ENCODE measurements at places on chromosomes 16 and 17. TPM values are rescaled to one million over a fixed set of nuclear protein-coding genes. Genes with fewer than 3 reads are reported as not detected.

NAGS gene
- 1.5 TPM for total RNA-seq

DNA sequence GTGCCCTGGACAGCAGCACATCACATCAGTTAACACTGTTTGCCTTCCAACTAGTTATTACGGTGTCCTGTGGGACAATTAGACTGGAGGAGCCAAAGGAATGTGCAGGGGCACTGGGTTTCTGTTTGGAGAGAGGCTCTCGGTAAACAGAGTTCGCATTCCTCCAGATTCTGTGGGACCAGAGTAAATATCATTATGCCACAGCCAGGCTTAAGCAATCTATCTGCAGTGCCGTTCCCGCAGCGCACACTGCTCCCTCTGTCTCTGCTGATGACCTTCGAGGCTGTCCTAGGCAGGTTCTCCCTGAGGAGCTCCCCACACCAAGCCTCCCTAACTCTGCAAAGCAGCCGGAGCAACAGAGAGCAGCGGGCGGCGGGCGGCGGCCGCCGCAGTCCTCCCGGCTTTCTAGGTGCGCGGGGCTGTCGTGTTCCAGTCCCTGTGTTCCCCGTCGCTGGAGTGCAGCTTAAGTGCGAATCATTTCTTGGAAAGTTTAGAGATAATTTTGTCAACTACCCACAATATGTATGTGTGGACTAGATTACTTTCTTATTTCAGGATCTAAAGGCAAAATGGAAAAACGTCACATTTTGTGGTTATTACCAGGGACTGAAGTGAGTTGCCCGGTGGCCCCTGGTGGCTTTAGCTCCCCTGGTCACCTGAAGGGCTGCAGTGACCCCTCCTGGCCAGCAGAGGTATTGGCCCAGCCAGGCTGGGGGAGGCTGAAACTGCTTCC, 43.3 kb downstream of the PGS1 start:
- peaks cover 38% of the 10 kb centered on the region for H3K4me1 ChIP-seq
- peak overlapping the region; percentile 34 for H3K27ac ChIP-seq
- no peaks in the 10 kb centered on the region for H3K27me3 ChIP-seq
- H3K36me3 ChIP-seq, result peaks cover 63% of the 10 kb centered on the region
- H3K4me3 ChIP-seq, result no peak overlapping the region

TP53TG3C gene
- not detected for total RNA-seq

FLCN gene
- total RNA-seq, result 12.3 TPM

DNA sequence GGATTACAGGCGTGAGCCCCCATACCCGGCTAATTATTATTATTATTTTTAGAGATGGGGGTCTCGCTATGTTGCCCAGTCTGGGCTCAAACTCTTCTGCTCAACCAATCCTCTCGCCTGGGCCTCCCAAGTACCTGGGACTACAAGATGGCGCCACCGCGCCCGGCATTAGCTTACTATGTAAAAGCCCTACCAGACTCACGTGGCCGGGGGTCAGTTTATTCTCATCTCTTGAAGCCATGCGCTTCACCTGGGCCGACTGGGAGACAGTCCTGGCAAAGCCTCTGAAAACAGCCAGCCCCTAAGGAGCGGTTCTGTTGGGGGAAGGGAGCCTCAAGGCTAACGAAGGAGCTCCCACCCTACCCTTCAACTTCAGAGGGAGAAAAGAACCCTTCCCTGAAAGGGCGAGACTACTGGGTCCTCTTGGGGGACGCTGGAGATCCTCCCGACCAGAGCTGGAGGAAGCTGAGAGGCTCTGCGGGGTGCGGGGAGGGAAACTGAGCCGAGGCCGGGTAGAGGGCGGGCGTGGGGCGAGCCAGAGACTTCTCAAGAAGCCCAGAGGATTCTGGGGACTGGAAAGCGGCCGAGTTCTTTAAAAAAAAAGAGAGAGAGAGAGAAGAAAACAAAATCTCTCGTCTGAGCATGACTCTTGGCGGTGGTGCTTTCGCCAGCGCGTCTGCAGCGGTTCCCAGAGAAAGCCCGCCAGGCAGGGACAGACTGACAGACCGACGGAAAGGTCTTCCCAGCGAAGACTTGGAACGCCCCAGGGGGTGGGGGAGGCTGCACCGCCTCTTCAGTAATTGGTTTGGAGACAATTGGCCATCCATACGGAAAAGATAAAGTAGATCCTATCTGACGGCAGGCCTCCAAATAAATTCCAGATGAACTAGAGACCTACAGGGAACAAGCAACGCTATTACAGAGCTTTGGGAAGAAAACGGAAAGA, 5.6 kb upstream of the TUBG2 start:
- peaks cover 5% of the 10 kb centered on the region for H3K27me3 ChIP-seq
- H3K4me1 ChIP-seq, result peaks cover 17% of the 10 kb centered on the region
- DNase-seq, result no peak
- H3K4me3 ChIP-seq, result no peak overlapping the region
- no peaks in the 10 kb centered on the region for H3K36me3 ChIP-seq

All from activated CD4-positive, alpha-beta T cell treated with anti-CD3 and anti-CD28 coated beads for 36 hours (primary cell).